ENCODE measurements at places on chromosomes 7 and 10.

DNA sequence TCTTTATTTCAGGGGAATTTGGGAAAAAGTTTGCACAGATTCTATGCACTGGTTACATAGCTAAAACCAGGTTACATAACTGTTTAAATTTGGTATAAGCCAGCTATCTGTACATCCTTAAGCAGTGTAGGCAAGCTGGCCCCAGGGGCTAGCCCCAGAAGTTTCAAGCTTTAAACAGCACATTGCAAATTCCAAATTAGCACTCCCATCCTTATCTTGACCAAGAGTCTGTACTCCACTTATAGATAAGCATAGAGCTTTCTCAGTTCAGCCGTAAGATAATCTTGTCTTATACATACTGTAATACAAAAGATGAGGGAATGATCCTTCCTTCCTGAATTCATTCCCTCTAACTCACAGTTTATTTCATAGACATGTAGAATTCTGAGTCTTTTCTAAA lies 109.3 kb downstream of the SPAG6 start:
- no peak for DNase-seq

GRCh38 chr7:25297278-25297677 lies 69.0 kb upstream of the NPVF start:
- DNase-seq, result no peak

- DNase-seq, result no peak
Observed at GRCh38 chr7:106979551-106980357, 64.8 kb upstream of the PRKAR2B start.

DNA sequence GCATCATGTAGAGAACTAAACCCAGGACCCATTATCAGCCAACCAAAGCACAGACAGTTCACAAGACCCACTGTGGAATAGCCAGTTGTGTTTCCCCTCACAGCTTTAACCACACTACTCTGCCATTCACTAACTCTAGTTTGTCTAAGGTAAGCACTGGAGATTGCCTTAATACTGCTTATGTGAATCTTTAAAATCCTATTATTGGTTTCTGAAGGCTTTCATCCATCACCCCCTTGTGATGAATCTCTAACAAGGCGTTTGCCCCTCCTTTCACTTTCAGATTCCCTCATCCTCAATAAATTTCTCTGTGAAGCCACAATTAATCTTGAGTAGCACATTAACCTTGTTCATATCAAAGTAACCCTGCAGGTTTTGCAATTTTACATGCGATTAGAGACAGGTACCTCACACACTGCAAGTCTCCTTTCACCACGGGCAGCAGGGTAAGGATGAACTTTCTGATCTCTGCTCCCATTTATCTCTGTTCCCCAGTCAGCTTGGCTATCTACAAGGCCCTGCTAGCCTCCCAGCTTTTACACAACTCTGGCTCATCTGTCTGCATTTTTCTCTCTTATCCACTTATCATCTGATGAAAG lies 785.6 kb downstream of the REEP3 start:
- DNase-seq, result no peak

DNA sequence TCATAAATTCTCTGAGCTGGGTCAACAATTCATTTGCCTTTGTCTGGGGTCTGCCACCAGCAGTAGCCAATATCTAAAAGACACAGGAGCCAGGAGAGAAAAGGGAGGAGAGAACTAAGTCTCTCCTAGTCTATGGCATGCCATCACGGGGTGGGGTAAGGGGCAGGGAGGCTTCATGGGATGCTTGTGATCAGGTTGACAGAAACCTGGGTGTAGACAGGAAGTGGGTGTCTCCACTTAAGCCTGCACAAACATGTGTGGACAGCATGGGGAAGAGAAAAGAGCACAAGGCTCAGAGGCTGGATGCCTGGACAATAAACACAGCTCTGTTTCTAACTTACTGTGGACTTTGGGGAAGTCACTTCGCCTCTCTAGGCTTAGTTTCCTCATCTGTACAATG lies 11.5 kb upstream of the C10orf53 start:
- no peak for DNase-seq

DNA sequence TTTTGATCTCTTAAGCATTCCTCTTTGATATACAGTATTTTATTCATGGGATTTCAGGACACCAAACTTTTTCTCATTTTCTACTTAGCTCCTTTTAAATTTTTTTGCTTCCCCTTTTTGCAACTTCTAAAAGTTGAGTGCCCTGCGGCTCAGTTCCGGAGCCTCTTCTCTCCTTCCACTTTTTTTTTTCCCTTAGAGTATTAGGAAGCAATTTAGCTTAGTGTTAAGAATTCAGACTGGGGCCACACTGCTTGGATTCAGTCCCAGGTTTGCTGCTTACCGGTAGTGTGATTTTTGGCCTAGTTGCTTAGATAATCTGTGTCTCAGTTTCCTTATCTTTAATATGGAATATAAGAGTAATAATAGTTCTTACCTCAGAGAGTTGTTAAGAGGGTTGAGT lies 3.4 kb downstream of the STAM start:
- no peak for DNase-seq

- no peak for DNase-seq
Observed at GRCh38 chr7:113083132-113083815, 3.4 kb downstream of the GPR85 start.

DNA sequence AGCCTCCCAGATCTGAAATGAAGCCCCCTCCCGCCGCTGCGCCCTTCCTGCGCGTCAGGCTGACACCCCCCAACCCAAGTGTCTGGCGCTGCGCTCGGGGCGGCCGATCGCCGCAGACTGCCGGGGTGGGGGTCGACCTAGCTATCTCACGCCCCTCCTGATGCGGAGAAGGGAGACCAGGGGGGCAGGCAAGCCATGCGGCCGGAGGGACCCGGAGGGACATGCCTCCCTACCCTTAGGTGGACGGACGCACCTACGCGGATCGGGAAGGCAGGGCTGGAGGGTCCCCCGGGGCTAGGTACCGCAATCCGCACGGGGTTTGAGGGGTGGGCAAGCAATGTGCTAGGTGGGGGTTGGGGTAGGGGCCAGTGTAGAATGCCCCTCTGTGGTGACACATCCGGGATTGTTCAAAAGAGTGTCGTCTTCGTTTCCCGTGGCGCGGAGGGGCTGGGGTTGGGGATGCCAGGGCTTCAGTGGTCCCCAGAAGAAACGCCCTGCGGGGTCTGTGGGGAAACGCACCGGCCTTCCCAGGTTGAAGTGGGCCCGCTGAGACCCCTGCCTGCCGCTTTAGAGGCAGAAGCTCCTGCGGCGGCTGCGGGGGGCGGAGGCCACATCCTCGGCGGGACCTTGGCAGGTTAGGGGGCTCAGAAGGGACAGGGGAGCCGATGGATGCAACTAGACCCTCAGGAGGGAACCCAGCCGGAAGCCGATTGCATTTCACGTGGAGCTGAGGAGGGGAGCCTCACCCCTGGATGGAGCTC lies 913 bp downstream of the ADCYAP1R1 start:
- DNase-seq, result no peak

GRCh38 chr7:151427705-151428377 lies 12.1 kb downstream of the CRYGN start:
- peak; percentile 30 for DNase-seq

DNA sequence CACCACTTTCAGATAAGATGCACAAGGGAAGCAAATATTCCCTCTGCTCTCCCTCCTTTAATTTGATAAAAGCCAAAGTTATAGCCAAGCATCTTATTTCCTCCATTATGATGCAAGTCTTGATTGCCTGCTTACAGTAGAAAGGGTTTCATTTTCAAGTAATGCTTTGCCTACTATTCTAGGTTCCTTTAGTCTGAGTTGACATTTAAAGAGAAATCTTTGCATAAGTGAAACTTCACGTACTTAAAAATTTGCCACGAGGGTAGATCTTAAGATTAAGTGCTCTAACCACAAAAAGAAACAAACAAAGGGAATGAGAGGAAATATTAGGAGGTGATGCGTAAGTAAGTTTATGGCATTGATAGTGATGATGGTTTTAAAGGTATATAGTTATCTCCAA lies 78.1 kb upstream of the VWDE start:
- DNase-seq, result no peak

- no peak for DNase-seq
Observed at GRCh38 chr10:28400681-28401080, 97.8 kb upstream of the MPP7 start.

GRCh38 chr7:34083440-34083839 lies 178.1 kb downstream of the BMPER start:
- no peak for DNase-seq

Measured in activated T-cell treated with anti-CD3 and anti-CD28 coated beads, Interleukin-2, amount 50 U/mL, for 24 hours (primary cell).